ENCODE measurements at places on chromosomes 16 and 17.

DNA sequence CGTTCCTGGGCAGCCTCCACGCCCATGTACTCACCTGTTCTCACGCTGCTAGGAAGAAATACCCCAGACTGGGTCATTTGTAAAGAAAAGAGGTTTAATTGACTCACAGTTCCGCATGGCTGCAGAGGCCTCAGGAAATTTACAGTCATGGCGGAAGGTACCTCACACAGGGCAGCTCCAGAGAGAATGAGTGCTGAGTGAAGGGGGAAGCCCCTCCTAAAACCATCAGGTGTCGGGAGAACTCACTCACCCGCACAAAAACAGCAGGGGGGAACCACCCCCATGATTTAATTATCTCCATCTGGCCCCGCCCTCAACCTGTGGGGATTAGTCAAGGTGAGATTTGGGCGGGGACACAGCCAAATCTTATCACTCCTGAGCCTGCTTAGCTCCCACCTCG is 18.2 kb downstream of the RAB40C start:
- DNase-seq: no peak

- DNase-seq: no peak
These were observed 3.0 kb upstream of the CCR7 start for GRCh38 chr17:40568074-40568836.

DNA sequence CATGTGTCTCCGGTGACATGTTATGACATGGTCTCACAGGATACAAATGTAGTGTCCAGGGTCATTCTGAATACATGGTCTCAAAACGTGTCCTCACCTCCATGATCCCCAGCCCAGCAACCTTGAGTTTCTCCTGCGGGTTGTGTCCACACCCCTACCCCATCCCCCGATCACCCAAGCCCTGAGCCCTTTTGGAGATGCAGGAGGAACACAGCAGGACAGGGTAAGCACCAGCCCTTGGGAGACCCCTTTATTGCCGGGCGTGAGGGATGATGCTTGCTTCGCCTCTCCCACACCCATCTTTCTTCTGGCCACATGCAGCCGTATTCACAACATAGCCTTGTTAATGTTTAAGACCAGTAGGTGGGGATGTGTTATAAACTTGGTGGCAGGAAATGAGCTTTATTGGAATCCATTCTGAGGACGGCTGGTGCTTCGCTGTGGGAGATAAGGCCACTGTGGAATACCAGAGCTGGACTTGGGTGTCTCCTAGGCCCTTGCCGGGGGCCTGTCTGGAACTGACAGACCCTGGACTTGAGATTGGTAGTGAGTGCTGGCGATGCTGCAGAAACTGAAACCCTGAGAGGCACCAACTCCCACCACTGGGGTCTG is 5.5 kb downstream of the TMEM132E start:
- peak; percentile 68 for DNase-seq

DNA sequence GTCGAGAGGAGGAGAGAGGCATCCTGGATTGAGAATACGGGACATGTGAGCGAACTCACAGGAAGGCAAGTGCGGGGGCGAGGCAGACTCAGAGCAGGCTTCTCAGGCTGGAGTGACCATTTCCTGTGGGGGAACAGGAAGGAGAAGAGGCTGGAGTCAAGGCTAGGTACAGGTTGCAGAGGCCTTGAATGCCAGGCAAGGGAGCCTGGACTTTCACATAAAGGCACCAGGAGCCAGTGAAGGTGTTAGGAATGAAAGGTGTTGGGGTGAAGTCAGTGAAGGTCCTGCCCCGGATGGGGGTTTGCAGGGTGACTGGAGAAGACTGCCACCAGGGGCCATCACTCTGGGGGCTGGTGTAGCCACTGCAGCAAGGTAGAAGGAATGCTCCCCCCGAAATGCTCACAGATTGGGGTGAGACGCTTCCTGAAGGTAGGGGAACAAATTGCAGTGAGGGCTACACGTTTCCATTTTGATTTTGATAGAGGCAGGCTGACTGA is 5.3 kb upstream of the GPRC5C start:
- no peak for DNase-seq

DNA sequence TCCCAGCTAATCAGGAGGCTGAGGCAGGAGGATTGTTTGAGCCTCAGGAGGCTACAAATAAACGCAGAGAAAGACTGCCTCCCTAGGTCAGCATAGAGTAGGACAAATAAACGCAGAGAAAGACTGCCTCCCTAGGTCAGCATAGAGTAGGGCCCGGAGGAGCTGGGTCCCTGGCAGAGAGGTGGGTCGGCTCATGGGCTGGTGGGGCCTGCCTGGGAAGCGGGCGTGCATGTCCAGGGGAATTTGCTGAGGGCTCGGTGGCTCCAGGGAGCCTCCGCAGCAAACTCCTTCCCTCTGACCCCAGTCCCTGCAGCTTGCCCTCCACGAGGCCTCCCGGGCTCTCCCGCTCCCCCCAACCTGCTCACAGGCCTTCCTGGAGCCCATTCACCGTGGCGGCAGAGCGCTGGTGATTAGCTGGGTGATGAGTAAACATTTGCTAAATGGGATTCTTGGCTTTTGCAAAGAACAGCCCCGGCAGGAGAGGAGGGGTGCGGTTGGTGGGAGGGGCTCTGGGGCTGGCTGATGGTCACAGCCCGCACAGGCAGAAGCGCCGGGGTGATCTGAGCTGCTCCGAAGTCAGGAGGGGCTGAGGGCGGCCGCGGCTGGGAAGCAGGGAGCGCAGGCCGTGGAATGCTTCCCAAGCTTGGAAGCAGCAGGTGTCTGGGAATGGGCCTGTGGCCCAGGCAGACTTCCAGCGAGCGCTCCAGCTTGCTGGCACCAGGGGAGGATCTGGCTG is 93.1 kb downstream of the RTN4RL1 start:
- no peak for DNase-seq

- DNase-seq: peak; percentile 55
These were observed 507 bp downstream of the CIITA start for GRCh38 chr16:10877472-10877946.

DNA sequence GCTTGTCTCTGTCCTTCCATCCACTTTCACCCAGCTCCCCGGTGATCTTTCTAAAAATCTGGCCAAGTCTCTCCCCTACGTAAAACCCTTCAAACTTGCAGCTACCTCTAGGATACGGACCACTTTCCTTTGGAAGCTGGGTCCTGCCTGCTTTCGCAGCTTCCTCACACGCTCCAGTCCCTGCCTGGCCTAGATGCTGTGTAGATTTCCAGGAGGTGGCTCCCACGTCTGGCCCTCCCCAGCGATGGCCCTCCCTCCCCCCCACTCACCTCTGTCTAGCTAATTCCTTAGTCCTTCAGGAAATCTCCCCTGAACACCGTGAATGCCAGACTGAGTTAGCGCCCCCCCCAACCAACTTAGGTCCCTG is 579 bp upstream of the LRRC59 start:
- no peak for DNase-seq

DNA sequence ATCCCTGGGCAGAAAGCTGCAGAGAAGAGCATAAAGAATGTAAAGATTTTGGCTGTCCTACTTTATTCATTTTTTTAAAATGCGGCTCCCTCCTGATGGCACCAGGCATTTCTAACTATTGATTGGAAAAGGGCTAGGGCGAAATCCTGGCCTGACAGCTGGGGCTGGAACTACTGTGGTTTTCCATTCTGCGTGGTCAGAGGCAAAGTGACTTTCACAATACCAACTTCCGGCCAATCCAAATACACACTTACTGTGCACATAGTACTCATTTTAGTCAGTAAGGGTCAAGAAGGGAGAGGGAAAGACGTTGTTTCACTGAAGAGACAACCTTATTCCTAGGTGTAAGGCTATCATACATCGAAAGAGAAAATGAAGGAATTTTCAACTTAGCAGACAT is 113.8 kb upstream of the PMFBP1 start:
- no peak for DNase-seq

DNA sequence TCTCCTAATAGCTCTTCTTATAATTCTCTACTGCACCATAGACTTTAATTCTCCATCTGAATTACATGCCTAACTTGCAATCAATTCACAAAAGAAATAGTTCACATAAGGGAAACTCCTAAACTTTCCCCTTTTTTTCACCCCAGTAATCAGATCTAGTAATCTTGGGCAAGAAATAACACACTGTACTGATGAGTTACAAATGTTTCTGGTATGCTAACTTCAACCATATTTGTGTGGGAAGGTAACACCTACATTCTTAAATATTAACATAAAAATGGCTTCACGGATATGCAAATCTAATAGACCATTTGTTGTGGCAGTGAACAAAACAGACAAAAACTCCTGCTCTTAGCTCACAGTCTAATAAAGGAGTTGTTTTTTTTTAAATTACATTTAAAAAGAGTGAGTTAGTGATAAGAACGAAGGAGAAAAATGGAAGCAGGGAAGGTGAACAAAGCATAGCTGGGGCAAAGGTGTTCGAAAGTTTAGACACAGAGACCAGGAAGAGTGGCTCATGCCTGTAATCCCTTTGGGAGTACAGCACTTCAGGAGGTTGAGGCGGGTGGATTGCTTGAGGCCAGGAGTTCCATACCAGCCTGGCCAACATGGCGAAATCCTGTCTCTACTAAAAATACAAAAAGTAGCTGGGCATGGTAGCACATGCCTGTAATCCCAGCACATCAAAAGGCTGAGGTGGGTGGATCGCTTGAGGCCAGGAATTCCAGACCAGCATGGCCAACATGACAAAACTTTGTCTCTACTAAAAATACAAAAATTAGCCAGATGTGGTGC is 34.8 kb downstream of the CMTM3 start:
- no peak for DNase-seq

DNA sequence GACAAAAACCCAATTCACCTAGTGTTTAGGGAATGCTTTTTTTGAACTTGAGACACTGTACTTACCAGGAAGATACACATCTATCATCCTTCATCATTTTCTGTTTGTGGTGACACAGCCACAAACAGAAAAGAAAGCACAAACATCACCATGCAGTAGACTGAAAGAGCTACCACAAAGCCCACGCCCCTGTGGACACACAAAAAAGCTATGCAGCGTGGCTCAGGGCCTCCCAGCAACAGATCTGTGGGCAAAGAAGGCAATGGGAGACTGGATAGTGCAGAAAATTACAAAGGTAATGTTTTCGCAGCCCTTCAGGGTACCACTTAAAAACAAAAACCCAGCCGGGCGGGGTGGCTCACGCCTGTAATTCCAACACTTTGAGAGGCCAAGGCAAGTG is 9.6 kb downstream of the COTL1 start:
- DNase-seq: peak; percentile 64

DNA sequence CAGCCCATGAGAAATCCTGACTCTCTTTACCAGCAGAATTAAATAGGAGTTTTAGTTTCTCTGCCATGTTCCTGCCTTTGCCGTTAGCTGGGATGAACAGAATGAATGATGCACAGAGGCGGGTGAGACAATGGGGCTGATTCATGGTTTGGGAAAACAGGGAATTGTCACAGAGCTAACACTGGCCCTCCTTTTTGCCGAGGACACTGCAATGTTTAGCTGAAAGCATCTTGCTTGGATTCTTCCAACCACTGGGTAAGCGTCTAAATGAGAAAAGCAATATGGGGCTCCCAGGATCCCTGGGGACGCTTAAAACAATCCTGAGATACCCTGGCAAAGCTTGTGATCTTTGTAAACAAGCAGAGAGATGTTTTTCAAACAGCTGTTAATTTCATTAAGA is 12.8 kb upstream of the PAFAH1B1 start:
- no peak for DNase-seq

DNA sequence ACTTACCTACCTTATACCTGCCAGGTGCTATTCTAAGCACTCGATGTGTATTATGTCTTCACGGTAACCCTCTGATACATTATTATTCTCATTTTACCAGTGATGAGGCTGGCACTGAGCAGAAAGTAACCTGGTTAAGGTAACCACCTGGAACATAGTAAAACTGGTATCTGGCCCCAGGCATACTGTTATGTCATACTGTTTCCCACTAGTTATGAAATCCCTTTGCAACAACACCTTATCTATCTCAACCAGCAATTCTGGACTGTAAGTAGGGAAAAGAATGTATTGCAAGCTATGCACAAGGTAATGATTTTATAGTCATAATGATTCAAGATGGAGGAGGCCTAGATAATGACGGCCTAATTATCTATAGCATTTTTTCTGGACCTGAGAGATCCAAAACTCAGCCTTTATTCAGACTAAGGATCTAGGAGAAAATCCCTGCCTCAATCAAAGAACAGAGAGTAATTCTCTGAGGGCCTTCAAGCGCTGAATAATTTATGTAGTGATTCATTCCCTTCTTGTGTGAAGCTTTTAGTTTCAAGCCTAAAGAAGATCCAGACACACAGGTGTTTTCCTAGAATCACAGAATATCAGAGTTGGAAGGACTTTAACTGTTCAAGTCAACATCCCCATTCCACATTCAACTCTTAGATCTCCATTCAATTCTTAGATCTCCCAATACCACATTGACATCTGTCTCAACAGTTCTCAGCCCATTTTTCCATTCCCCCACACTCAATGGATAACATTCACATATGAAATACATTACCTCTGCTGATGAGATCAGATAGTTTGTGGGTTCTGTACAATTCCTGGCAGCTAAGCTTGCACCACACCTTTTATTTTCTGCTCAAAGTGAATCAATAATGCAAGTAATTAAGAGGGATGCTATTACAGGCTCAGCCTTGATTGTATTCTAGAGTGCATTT is 14.9 kb upstream of the MMD start:
- no peak for DNase-seq

DNA sequence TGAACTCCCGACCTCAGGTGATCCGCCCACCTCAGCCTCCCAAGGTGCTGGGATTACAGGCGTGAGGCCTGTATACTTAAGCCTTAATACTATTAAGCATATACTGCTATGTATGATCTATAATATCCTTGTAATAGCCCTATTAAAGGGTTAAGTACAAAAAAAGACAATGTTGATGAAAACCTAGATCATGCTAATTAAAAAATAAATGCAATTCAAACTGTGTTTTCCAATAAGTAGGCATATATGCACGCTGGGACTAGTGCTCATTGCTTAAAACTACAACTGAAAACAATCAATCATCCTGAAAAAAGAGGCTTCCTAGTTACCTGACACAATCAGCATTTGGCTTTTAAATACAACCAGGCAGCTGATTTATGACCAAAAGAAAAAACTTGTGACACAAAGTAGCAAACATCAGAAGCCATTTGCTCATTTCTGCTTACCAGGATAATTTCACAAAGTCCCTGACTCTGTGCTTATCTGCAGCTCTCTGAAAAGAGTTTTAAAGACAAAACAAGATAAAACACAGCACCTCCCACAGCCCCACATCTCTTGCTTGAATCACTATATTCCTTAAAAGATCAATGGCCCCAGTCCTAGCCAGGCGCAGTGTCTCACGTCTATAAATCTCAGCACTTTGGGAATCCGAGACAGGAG is 11.1 kb downstream of the ZNF385C start:
- DNase-seq: no peak

GRCh38 chr16:88842308-88842756 is 14.4 kb downstream of the GALNS start:
- no peak for DNase-seq

All from common myeloid progenitor, CD34-positive (primary cell).